Activated CD8-positive, alpha-beta memory T cell treated with anti-CD3 and anti-CD28 coated beads for 4 hours (primary cell): ENCODE measurements at places on chromosomes 11 and 22.
A peak's percentile ranks its signal among the peaks of the same experiment; 100 is the strongest.

DNA sequence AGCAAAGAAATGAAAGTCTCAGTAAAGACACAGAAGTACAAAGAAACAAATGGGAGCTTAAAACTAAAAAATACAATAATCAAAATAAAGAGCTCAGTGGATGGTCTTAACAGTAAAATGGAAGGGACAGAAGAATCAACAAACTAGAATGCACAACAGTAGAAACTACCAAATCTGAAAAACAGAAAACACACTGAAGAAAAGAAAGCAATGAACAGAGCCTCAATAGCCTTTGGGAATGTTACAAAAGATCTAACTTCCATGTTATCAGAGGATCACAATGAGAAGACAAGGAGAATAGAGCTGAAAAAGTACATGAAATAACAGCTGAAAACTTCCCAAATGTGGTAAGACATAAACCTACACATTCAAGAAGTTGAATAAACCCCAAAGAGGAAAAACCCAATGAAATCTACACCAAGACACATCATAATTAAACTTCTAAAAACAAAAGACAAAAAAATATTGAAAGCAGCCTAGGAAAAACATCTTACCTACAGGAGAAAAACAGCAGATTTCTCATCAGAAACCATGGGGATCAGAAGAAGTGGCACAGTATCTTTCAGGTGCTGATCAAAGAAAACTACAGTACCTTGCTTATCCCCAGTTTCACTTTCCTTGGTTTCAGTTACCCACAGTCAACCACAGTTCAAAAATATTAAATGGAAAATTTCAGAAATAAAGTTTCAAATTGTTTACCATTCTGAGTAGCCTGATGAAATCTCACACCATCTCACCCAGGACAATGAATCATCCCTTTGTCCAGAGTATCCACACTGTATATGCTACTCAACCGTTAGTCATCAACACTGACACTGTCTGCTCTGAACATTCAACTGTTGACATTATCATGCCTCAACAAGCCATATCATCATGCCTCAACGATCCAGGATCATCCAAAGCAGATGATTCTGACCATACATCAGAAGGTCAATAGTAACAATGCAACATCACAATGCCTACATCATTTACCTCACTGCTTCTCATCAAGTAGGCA is 22.2 kb downstream of the RRAS2 start:
- DNase-seq: no peak

DNA sequence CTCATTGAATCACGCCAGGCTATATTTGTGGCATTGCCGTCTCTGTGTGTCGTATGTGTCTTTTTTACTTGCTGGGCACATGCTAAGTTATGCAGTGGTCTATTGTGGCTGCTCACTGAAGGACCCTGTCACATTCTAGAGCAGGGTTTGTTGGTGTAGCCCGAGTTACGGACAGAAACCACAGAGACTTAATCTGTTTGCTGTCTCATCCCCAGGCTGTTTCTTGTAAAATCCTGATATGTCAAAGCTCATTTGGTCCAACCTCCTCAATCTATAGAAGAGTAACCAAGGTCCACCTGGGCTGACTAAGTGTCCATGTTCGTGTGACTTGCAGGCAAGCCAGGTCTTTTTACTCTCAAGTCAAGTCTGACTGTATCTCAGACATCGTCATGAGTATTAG is 5.0 kb downstream of the DPF2 start:
- no peak for DNase-seq

DNA sequence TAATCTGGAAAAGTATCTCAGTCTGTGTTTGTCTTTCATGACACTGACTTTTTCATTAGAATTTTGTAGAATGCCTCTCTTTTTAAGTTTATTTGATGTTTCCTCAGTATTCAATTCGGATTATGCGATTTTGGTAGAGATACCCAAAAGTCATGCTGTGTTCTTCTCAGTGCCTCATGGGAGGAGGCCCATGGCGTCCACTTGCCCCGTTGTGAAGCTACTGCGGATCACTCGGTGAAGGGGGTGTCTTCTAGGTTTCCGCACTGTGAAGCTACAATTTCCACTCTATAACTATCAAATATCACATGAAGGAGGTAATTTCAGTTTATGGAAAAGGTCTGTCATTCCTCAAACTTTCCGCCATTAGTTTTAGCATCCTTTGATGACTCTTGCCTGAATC is 794.0 kb downstream of the TBC1D22A start:
- DNase-seq: no peak

- no peak for DNase-seq
Measured at GRCh38 chr11:130849215-130849568, 67.1 kb downstream of the SNX19 start.

GRCh38 chr11:10657308-10658271 is 36.0 kb downstream of the IRAG1 start:
- no peak for DNase-seq

GRCh38 chr22:46609175-46609690 is 11.0 kb upstream of the GRAMD4 start:
- DNase-seq: no peak

GRCh38 chr11:122633219-122633829 is 22.2 kb upstream of the UBASH3B start:
- DNase-seq: no peak

- DNase-seq: no peak
Measured at GRCh38 chr11:47347137-47347536, 5.4 kb downstream of the MYBPC3 start.

- DNase-seq: no peak
Measured at GRCh38 chr11:29634244-29634643, 382.6 kb downstream of the KCNA4 start.

DNA sequence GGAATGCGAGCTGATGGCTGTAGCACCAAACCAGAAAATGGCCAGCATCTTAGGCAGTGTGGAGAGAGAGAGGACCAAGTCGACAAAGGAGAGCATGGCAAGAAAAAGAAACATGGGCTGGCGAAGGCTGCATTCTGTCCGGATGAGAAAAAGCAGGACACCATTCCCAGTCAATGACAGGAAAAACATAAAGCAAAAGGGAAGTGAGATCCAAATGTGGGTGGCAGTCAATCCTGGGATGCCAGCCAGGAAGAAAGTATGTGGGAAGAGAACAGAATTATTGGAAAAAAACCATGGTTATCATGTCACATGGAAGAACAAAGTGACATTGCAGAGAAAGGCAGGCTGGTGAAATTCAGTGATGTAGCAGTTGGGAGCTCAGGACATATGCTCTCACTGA is 36.9 kb upstream of the OR56A1 start:
- DNase-seq: no peak

- DNase-seq: no peak
Measured at GRCh38 chr11:120280600-120281051, 40.7 kb downstream of the POU2F3 start.

DNA sequence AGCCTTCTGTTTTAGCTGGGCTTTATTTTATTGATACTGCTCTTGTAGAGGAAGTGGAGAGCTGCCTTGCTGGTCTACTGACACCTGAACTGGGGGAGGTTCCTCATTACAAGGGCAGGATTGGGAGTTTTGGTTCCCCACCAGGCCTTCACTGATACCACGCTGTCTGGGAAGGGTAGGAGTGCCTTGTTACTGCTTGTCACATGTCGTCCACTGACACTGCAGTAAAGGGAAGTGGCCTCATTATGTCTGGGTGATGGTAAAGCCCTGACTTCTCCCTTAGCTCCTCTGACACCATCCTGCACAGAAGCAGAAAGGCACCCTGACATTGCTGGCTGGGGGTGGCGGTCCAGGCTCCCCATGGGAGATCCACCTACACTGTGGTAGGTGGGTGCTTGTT is 38.7 kb upstream of the ELF5 start:
- no peak for DNase-seq

DNA sequence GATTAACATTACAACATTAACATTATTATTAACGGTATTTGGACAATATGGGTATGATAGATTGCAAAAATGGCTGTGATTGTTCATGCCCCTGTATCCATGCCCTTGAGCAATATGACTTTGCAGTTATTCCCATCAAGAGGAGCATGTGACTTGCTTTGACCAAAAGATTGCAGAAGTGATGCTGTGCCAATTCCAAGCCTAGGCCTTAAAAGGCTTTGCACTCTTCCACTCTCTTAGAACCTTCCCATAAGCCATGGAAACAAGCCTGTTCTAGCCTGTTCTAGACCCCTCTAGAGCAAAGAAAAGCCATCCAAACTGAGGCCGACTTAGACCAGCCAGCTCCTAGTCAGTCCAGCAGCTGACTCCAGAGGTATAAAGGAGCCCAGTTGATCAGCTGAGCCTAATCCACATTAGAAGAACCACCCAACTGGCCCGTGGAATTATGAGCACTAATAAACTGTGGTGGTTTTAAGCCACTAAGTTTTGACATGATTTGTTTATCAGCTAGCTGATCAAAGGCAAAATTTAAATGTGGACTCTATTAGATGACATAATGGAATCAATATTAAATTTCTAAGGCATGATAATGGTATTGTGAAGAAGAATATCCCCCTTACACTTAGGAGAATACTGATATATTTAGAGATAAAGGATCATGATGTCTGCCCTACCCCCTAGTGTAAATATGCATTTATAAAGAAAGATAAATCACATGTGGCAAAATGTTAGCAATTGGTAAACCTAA is 28.6 kb downstream of the RAB30 start:
- DNase-seq: no peak

GRCh38 chr22:37089434-37089833 is 20.1 kb downstream of the TMPRSS6 start:
- DNase-seq: no peak

- DNase-seq: no peak
Measured at GRCh38 chr22:41818596-41818995, 14.3 kb upstream of the SREBF2 start.

- DNase-seq: no peak
Measured at GRCh38 chr22:43643387-43643786, 168.7 kb downstream of the EFCAB6 start.

- no peak for DNase-seq
Measured at GRCh38 chr11:105220121-105220520, 80.6 kb upstream of the CARD18 start.

DNA sequence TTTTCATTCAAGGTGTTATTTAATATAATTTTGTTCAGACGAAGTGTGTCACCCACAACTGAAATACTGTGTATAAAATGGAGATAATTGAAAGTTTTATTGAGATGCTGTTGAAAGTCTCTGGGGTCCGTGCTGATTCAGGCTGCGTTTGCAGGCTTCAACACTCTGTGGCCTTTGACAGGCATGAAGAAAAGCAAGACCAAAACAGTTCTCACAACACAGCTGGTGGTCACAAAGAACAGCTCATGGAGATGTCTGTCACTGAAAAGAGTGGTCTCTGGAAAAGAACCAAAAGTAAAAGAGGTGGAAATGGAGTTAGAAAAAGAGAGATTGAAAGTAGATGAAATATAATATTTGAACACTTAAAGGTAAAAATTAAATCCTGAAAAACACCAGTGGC is 9.8 kb upstream of the MPPED2 start:
- no peak for DNase-seq

- no peak for DNase-seq
Measured at GRCh38 chr22:42324990-42325710, 54.7 kb upstream of the TCF20 start.

GRCh38 chr11:107653076-107653475 is 58.8 kb downstream of the SLN start:
- DNase-seq: no peak

GRCh38 chr11:10097615-10098014 is 196.4 kb downstream of the SBF2 start:
- DNase-seq: no peak

- no peak for DNase-seq
Measured at GRCh38 chr22:29300807-29301601, 5.4 kb upstream of the GAS2L1 start.

GRCh38 chr11:13668102-13668956 is at the start of gene FAR1:
FAR1 (plus strand) TSS chr11:13668668; CDS start chr11:13694766, 26,098 bp downstream.
- DNase-seq: peak; percentile 91

- no peak for DNase-seq
Measured at GRCh38 chr11:69033431-69033830, 15.3 kb upstream of the TPCN2 start.

GRCh38 chr11:8610532-8611116 is 16.6 kb upstream of the STK33 start:
- DNase-seq: no peak
